Activated T-cell treated with anti-CD3 and anti-CD28 coated beads for 24 hours (primary cell): ENCODE measurements at places on chromosomes 7 and 10.

DNA sequence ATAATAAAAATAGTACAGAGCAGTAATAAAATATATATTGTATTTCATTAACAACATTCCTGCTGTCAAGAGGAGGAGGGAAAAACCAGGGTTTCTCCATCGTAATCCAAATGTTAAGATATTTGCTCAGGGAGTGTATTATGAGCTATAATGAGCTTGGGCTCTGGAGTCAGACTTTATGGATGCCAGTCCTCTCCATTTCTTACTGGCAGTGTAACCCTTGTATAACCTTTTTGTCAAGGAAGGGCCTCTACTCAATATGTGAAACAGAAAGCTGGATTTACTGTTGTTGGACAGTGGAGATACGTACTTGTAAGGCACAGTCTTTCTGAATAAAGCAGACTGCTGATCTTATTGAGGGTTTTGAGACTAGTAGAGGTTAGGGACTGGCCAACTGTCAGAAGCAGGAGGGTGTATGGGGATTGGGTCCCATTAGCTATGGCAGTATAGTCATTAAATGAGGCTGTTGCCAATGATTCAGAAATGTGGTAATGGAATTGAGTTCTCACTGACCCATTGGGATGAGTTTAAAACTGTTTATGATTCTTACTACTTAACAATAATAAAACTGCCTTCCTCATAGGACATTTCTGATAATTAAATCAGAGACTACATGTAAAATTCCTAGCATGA is 56.5 kb downstream of the ZNF277 start:
- DNase-seq, result no peak

DNA sequence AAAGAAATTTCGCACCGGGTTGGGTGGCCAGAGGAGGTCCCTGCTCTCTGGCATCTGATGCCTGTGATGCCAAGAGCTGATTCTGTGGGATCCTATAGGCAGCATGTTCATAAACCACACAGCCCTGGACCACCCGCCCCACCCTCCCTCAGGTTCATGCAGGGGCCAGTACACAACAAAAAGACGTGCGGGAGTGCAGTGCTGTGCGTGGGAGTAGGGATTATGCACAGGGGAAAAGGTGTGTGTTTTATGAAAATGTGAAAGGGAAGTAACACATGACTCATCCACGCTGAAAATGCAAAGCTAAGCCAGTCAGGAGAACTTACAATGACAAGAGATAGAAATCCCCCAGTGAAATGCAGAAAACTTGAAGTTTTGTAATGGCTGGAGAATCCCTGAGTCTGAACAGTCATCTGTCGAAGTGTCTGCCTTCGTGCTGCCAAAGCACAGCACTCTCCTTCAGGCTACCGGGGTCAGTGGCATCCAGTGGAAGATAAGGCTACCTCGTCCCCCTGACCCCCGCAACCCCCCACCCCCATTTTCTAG is 1.1 kb downstream of the KIAA1217 start:
- peak; percentile 24 for DNase-seq

DNA sequence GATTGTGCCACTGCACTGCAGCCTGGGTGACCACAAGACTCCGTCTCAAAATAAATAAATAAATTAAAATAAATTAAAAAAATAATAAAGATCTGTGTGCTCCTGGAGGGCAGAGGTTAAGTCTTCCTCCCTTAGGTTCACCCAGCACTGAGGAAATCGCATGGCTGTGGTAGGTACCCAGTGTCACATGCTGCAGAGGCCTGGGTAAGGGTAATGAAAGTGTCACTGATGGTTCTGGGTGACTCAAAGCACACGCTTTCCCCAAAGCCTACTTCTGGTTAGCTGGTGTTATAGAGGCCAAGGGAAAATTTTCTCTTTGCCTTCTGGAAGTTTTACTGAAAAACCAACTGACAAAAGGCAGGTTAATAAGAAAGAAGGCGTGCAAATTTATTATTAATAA is 88.8 kb upstream of the ITGB1 start:
- DNase-seq, result no peak

GRCh38 chr10:59907537-59907917 is 1.2 kb upstream of the CCDC6 start:
- no peak for DNase-seq

GRCh38 chr7:71652510-71652909 is 520.6 kb downstream of the GALNT17 start:
- DNase-seq, result no peak

- no peak for DNase-seq
Measured at GRCh38 chr10:78867555-78867939, 201.2 kb upstream of the ZMIZ1 start.

- no peak for DNase-seq
Measured at GRCh38 chr10:5905854-5906507, 15.9 kb downstream of the FBH1 start.

- no peak for DNase-seq
Measured at GRCh38 chr10:26323219-26323618, 106.6 kb downstream of the GAD2 start.

DNA sequence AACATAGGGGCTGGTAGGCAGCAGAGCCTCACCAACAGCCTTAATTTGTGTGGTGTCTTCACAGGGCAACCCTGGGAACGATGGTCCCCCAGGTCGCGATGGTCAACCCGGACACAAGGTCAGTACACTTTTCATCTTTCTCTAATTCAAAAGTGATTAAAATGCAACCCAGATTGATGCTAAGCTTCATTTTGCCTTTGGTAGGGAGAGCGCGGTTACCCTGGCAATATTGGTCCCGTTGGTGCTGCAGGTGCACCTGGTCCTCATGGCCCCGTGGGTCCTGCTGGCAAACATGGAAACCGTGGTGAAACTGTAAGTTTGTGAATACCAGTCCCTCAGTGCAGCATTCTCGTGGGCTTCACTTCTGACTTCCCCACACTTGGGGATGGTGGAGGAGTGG is 30.9 kb downstream of the COL1A2 start:
- DNase-seq, result no peak
